Vagina (tissue), 2 donors: ENCODE measurements at places on chromosomes 13 and 19.
A peak's percentile ranks its signal among the peaks of the same experiment; 100 is the strongest.

- H3K27me3 ChIP-seq = no peaks in the 10 kb centered on the region
- H3K4me1 ChIP-seq = peaks cover 52% of the 10 kb centered on the region
- no peak for DNase-seq
- H3K27ac ChIP-seq = peak overlapping the region; percentile 18
- peak overlapping the region; percentile 16 for H3K4me3 ChIP-seq
Observed at GRCh38 chr19:2276429-2276986, 5.5 kb downstream of the PEAK3 start.

DNA sequence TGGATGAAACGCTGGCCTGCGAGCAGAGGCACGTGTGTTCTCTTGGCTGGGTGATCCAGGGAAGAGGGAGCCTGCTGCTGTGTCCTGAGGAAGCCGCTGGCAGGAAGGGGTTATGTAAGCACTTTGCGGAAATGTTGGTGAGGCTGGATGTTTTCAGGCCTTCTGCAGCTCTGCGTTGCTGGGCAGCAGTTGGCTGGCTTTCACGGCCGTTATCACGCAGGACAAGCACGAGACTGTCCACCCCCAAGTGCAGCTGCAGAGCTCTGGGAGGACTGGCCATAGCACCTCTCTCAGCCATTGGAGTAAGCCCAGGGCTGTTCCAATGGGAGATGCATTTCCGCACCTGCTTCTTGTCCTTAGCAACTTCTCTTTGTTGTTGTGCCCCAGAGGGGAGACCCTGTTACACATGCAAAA is 146.9 kb upstream of the SOX21 start:
- peaks cover 16% of the 10 kb centered on the region for H3K4me1 ChIP-seq
- no peak overlapping the region for H3K27ac ChIP-seq
- no peaks in the 10 kb centered on the region for H3K27me3 ChIP-seq
- no peaks in the 10 kb centered on the region for H3K36me3 ChIP-seq
- no peak overlapping the region for H3K4me3 ChIP-seq

DNA sequence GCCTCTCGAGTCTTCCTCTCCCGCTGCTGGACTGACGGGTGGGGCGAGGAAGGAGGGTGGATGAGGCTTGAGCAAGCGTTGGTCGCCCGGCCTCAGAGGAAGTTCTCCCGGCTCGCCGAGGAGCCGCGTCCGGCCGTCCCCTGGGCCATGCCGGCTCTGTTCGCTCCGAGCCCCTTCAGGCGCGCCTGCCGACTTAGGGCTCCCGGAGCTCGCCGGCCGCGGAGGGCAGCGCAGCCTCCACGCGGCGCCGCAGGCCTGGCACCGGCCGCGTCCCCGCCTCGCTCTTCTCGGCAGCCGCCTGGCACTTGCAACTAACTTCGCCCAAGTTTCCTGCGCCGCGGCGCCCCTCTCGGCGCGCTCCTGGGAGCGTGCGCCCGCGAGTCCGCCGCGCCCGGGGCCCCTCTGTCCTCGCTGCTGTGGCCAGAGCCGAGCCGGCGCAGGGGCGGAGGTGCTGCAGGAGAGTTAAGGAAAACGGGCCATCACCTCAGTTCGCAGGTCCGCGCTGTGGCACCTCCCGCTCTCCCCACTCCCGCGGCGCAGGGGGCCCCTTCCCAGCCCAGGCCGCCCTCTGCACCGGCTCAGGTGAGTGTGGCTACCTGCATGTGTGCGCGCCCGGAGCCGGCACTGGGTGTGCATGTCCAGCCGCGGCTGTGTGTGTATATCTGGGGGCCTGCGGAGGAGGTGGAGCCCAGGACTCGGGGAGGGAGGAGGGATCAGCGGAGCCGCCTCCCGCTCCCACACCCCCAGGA is 641 bp upstream of the SOX21 start:
- no peak for DNase-seq
- H3K4me3 ChIP-seq = peak overlapping the region; percentile 37
- H3K27ac ChIP-seq = peak overlapping the region; percentile 2
- peaks cover 24% of the 10 kb centered on the region for H3K4me1 ChIP-seq

DNA sequence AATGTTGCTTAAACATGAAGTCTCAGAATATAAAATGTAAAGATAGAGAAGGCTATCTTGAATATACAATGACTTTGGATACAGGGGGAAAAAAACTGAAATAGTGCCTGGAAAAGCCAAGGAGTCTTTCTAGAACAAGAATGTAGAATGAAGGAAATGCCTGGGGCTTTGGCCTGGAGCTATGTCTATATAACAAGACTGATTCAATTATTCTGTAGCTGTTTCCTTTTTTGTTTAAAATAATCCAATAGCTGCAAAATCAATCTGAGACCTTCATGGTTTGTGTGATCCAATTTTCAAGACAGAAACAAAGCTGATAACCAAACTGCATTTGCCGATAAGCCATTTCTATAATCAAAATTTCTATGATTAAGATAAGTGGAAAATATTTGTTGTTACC is 530.9 kb upstream of the NBEA start:
- H3K27me3 ChIP-seq = no peaks in the 10 kb centered on the region
- H3K27ac ChIP-seq = no peak overlapping the region
- no peaks in the 10 kb centered on the region for H3K4me1 ChIP-seq
- H3K36me3 ChIP-seq = no peaks in the 10 kb centered on the region
- no peak overlapping the region for H3K4me3 ChIP-seq

DNA sequence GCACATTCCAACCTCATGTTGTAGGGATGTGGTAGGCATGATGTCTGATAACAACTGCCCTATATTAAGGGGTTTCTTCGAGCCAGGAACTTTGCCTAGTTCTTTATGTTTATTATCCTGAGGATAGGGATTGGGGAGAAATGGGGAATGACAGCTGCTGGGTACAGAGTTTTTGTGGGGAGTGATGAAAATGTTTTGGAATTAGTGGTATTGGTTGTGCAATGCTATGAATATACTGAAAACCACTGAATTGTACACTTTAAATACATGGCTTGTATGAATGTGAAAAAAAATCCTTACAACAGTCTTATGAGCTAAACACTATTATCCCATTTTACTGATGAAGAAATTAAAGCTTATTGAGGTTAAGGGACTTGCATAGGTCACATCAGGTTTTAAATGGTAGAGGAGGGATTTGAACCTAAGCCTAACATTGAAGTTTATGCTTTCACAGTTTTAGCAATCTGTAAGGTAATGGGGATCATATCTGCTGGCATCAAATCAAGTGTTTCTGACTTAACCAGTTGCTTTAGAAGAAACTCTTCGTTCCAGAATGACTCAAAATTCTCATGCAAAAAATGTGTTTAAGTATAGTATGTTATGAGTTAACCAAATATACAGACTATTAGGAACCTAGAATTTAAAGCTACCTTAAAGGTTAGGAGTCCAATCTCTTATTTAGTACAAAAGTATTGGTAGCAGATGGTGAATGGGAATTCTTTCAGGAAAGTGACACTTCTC is 61.4 kb downstream of the ERCC5 start:
- no peaks in the 10 kb centered on the region for H3K4me1 ChIP-seq
- H3K4me3 ChIP-seq = no peak overlapping the region
- DNase-seq = no peak
- no peaks in the 10 kb centered on the region for H3K27me3 ChIP-seq

- no peak overlapping the region for H3K4me3 ChIP-seq
- no peaks in the 10 kb centered on the region for H3K4me1 ChIP-seq
- H3K27ac ChIP-seq = no peak overlapping the region
- peaks cover 10% of the 10 kb centered on the region for H3K36me3 ChIP-seq
- no peaks in the 10 kb centered on the region for H3K27me3 ChIP-seq
Observed at GRCh38 chr13:102683637-102684036, 11.2 kb downstream of the METTL21C start.

GRCh38 chr13:110341445-110342244 is 34.6 kb downstream of the COL4A2 start:
- peak overlapping the region; percentile 31 for H3K4me3 ChIP-seq
- H3K4me1 ChIP-seq = peaks cover 76% of the 10 kb centered on the region
- H3K36me3 ChIP-seq = no peaks in the 10 kb centered on the region
- H3K27me3 ChIP-seq = no peaks in the 10 kb centered on the region
- DNase-seq = no peak
- H3K27ac ChIP-seq = peak overlapping the region; percentile 87

DNA sequence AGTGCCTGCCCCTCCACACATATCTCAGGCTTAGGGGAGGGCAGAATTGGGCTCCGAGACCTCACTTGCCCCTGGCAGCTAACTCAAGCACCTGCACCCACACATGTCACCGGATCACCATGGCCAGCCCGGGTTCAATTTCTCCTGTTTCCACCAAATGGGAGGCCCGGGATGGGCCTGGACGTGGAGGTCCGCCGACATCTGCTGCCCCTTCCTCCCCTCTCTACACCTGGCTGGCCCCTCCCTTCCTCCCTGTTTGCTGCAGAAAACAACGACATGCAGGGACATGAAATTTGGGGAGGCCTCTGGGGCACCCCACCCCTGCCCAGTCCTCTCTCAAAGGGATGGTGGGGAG is 1.3 kb downstream of the PRKD2 start:
- H3K36me3 ChIP-seq = peaks cover 6% of the 10 kb centered on the region
- no peaks in the 10 kb centered on the region for H3K27me3 ChIP-seq
- peak overlapping the region; percentile 96 for H3K27ac ChIP-seq
- H3K4me3 ChIP-seq = peak overlapping the region; percentile 71
- DNase-seq = no peak

- no peaks in the 10 kb centered on the region for H3K36me3 ChIP-seq
- no peak for DNase-seq
- H3K27ac ChIP-seq = no peak overlapping the region
- H3K4me3 ChIP-seq = no peak overlapping the region
- no peaks in the 10 kb centered on the region for H3K27me3 ChIP-seq
Observed at GRCh38 chr13:51125495-51126226, 14.6 kb upstream of the C13orf42 start.

GRCh38 chr13:112143046-112143752 is 76.2 kb downstream of the SOX1 start:
- H3K4me1 ChIP-seq = no peaks in the 10 kb centered on the region
- no peaks in the 10 kb centered on the region for H3K36me3 ChIP-seq
- H3K27me3 ChIP-seq = no peaks in the 10 kb centered on the region
- no peak overlapping the region for H3K27ac ChIP-seq

- no peak overlapping the region for H3K4me3 ChIP-seq
- no peaks in the 10 kb centered on the region for H3K4me1 ChIP-seq
- no peaks in the 10 kb centered on the region for H3K27me3 ChIP-seq
- no peak for DNase-seq
- no peaks in the 10 kb centered on the region for H3K36me3 ChIP-seq
- H3K27ac ChIP-seq = no peak overlapping the region
Observed at GRCh38 chr19:31586282-31586681, 237.0 kb upstream of the TSHZ3 start.

GRCh38 chr19:9673912-9674662 is 813 bp downstream of the ZNF562 start:
- DNase-seq = no peak
- H3K4me3 ChIP-seq = peak overlapping the region; percentile 70
- H3K4me1 ChIP-seq = peaks cover 9% of the 10 kb centered on the region
- H3K27me3 ChIP-seq = no peaks in the 10 kb centered on the region

DNA sequence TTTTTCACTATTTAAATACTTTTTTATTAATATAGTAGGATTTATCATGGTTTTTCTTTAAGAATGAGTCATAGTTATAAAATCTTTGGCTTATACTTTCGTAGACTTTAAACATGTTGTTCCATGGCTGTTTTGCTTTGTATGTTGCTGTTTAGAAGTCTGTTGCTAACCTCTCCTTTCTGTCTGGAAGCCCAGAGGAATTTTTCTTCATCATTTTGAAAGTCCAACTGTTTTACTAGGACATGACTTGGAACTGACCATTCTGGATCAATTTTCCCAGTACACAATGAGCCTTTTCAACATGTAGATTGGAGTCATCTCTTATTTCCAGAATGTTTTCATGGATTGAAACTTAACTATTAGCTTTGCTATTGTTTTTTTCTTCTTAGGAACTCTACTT is 7.9 kb downstream of the CAB39L start:
- DNase-seq = no peak
- H3K36me3 ChIP-seq = no peaks in the 10 kb centered on the region
- no peaks in the 10 kb centered on the region for H3K27me3 ChIP-seq
- no peak overlapping the region for H3K4me3 ChIP-seq
- H3K4me1 ChIP-seq = no peaks in the 10 kb centered on the region

DNA sequence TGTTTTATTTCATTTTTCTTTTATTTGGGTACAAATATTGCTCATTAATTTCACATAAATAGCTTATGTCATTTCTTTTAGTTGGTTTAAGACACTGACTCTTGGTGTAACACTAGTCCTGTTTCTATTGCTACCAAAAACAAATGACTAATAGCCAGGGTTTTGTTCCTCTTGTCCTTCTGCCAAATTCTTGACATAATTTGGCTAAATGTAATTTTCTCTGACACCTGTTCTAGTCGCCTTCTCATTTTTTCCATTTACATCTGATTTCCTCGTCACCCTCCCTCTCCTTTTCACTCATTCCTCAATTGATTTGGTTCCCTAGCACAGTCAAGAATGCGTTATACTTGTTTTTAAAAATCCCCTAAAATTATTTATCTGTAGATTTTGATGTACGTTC is 1718.7 kb downstream of the EFNB2 start:
- H3K4me3 ChIP-seq = no peak overlapping the region
- H3K27ac ChIP-seq = no peak overlapping the region
- no peak for DNase-seq
- H3K27me3 ChIP-seq = no peaks in the 10 kb centered on the region

DNA sequence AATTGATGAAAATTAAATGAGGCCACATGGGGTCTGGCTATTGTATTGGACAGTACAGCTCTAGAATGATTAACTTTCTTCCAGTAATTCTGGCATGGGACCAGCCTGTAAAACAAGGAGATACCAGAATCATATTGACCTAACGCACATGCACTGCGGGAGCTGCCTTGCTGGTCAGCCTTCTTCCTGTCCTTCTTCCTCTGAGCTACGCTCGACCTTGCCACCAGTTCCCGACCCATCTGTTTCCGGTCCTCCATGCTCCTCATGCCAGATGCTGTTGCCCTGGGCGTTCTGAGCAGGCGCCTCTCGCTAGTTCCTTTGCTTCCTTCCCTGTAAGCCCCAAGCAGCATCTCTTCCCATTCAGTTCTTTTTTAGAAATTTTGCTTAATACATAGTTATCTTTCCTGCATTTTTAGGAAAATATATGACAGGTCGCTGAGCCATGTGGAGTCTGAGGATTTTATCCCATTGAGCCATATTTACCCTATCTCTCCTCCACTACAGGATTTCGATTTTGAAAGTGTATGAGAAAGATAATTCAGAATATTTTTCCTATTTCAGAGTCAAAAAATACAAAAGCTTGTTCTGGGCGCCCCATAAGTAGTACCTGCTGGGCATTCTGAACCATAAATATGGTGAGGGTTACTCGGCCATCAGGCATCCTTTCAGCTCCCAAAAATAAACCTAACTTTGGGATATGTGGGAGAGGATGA is 38.6 kb downstream of the TNFRSF19 start:
- no peak for DNase-seq
- peaks cover 34% of the 10 kb centered on the region for H3K4me1 ChIP-seq
- H3K4me3 ChIP-seq = peak overlapping the region; percentile 27

GRCh38 chr13:34507630-34508029 is 434.4 kb upstream of the NBEA start:
- H3K4me3 ChIP-seq = no peak overlapping the region
- no peaks in the 10 kb centered on the region for H3K27me3 ChIP-seq
- DNase-seq = no peak
- no peaks in the 10 kb centered on the region for H3K36me3 ChIP-seq
- H3K4me1 ChIP-seq = no peaks in the 10 kb centered on the region

- no peaks in the 10 kb centered on the region for H3K4me1 ChIP-seq
- H3K27ac ChIP-seq = no peak overlapping the region
- no peaks in the 10 kb centered on the region for H3K27me3 ChIP-seq
- H3K36me3 ChIP-seq = no peaks in the 10 kb centered on the region
Observed at GRCh38 chr19:7722231-7722651, 9.7 kb downstream of the CLEC4G start.

GRCh38 chr13:112443191-112443994 is 67.2 kb downstream of the SPACA7 start:
- peaks cover 7% of the 10 kb centered on the region for H3K4me1 ChIP-seq
- no peaks in the 10 kb centered on the region for H3K27me3 ChIP-seq
- H3K36me3 ChIP-seq = no peaks in the 10 kb centered on the region
- H3K27ac ChIP-seq = no peak overlapping the region
- DNase-seq = peak; percentile 67
- no peak overlapping the region for H3K4me3 ChIP-seq
